Subcutaneous preadipocyte (primary cell): ENCODE measurements at places on chromosomes 3 and 15. TPM values are rescaled to one million over a fixed set of nuclear protein-coding genes. Genes with fewer than 3 reads are reported as not detected.

The ATP13A5 gene
- not detected in 2 replicates for total RNA-seq

The LMOD3 gene
- not detected in 2 replicates for total RNA-seq

The P2RY1 gene
- under 0.01 and 0.39 TPM in 2 replicates for total RNA-seq

The MED12L gene
- 0.37 and 0.39 TPM in 2 replicates for total RNA-seq

The AQP9 gene
- total RNA-seq, result 4.5 and 4.8 TPM in 2 replicates

The LRRIQ4 gene
- not detected in 2 replicates for total RNA-seq

The CEMIP gene
- total RNA-seq, result 1.4 and 8.5 TPM in 2 replicates

The SYNPR gene
- not detected in 2 replicates for total RNA-seq

The CFAP92 gene
- total RNA-seq, result under 0.01 and 0.37 TPM in 2 replicates

The CP gene
- total RNA-seq, result 0.20 and 0.73 TPM in 2 replicates

The RPL35A gene
- 467 and 623 TPM in 2 replicates for total RNA-seq

The CD80 gene
- total RNA-seq, result not detected in 2 replicates

The FBXW12 gene
- 0.20 TPM in 1 of 2 replicates, not detected in the other for total RNA-seq
